ENCODE measurements at places on chromosomes 1 and 21. TPM values are rescaled to one million over a fixed set of nuclear protein-coding genes. Genes with fewer than 3 reads are reported as not detected.

The OR2L3 gene
- not detected for total RNA-seq

The SPRR2E gene
- not detected for total RNA-seq

The DSTYK gene
- total RNA-seq: 9.2 TPM

The SH3GLB1 gene
- total RNA-seq: 37.8 TPM

The GREM2 gene
- 0.07 TPM for total RNA-seq

The GCSAML gene
- total RNA-seq: not detected

The HTR6 gene
- 0.19 TPM for total RNA-seq

The KIRREL1 gene
- 18.1 TPM for total RNA-seq

The IFNAR1 gene
- 17.2 TPM for total RNA-seq

The S100A6 gene
- 2,971 TPM for total RNA-seq

The PGBD5 gene
- total RNA-seq: 0.36 TPM

The IGSF3 gene
- 18.6 TPM for total RNA-seq

The GABRD gene
- 0.39 TPM for total RNA-seq
